NCI-H510A (cell line): ENCODE measurements at places on chromosomes 2 and 18.

GRCh38 chr2:155035308-155035707 lies 336.8 kb downstream of the KCNJ3 start:
- DNase-seq, result no peak

GRCh38 chr2:128169497-128169896 lies 78.5 kb downstream of the UGGT1 start:
- DNase-seq, result no peak

DNA sequence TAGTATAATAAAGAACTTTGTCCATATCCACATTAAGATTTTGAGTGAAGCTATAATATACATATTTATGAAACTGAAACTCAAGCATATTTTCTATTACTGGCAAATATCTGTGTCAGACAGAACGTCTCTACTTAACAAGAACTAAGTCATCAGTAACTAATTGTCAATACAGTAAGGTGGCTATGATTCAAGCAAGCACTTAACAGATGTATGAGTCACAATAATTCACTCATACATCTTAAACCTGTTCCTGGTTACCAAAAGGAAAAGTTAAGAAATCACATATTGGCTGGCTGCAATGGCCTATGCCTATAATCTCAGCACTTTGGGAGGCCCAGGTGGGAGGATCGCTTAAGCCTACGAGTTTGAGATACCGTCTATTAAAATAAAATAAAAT lies 96.0 kb downstream of the SOS1 start:
- DNase-seq, result no peak

DNA sequence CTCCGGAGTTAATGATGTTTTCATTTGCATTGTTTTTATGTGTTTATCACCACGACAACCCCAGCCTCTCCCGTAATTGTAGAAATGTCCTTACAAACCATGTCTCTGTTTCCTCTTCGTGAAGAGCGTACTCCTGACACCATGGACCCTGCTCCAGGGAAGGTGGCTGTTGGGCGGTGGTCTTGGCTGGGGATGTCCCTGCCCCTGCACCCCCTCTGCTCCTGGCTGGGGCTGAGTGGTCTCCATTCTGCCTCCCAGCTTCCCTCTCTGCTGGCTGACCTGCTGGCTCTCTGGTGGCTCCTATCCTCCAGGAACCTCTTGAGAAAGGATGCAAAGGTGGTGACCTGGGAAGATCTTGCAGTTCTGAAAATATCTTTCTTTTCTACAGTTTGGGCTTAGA lies 81.1 kb downstream of the ASB1 start:
- no peak for DNase-seq

DNA sequence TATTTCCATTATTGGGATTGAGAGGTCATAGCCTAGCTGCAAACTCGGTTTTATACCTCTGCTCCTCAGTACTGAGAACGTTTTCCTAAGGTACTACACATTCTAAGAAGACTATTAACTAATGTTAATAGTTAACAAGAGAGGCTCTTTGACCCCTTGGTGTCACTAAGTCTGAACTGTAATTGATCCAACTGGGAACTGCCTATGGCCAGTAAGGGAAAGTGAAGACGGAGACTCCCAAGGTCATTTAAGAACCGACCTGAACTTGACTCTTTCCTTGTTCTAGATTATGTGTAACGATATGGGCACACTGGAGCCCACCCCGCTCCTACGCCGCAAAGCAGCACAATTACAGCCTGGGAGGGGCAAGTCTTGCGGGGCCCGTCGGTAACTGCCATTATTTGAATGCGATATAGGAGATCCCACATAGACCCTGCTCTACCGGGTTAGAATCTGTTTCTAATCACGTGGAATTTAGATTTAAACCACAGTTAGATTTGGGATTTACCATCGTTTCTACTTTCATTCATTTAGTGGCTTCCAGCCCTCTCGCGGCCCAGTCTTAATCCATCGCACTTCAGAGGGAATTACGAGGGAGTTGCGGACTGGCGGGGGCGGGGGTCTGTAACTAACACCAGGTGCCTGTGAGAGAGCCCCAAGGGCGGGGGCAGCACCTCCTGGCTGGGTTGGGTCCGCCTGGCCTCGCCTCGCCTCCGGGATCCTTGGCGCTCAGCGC lies 84.1 kb upstream of the EPB41L3 start:
- DNase-seq, result no peak

- DNase-seq, result no peak
Measured at GRCh38 chr18:1982056-1982455, 589.2 kb downstream of the METTL4 start.

GRCh38 chr2:41873102-41874031 lies 174.5 kb upstream of the PKDCC start:
- no peak for DNase-seq

GRCh38 chr2:12722447-12723316 lies 5.9 kb downstream of the TRIB2 start:
- DNase-seq, result no peak

- DNase-seq, result no peak
Measured at GRCh38 chr2:225779829-225780228, 380.3 kb downstream of the NYAP2 start.

DNA sequence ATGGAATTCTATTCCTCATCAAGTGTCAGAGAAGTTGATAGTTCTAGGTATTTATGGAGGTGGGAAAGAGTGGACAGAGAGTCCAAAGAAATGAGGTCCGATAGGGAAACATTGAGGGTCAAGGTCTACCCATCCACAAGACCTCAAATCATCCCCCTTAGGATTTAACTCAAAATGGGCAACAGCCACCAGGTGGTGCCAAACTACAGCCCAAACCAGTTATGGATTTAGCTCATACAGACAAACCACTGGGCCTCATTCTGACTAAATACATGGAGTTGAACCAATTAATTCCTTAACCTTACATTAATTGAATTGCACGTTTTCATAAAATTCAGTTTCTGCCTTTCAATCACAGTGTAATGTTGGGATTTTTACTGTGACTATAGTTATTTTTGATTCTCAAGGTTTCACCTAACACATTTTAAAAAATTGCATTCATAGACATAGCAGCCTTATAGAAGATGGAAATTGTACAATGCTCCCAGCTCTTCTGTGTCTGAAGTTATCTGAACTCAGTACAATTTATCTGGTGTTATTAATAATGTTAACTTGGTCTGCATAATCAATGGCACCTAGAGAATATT lies 98.2 kb upstream of the HNMT start:
- no peak for DNase-seq

GRCh38 chr2:170054997-170055396 lies 123.0 kb upstream of the MYO3B start:
- DNase-seq, result no peak

- no peak for DNase-seq
Measured at GRCh38 chr2:97991081-97991856, 4.5 kb downstream of the TMEM131 start.

- no peak for DNase-seq
Measured at GRCh38 chr2:109450574-109451273, 163.0 kb downstream of the SEPTIN10 start.

DNA sequence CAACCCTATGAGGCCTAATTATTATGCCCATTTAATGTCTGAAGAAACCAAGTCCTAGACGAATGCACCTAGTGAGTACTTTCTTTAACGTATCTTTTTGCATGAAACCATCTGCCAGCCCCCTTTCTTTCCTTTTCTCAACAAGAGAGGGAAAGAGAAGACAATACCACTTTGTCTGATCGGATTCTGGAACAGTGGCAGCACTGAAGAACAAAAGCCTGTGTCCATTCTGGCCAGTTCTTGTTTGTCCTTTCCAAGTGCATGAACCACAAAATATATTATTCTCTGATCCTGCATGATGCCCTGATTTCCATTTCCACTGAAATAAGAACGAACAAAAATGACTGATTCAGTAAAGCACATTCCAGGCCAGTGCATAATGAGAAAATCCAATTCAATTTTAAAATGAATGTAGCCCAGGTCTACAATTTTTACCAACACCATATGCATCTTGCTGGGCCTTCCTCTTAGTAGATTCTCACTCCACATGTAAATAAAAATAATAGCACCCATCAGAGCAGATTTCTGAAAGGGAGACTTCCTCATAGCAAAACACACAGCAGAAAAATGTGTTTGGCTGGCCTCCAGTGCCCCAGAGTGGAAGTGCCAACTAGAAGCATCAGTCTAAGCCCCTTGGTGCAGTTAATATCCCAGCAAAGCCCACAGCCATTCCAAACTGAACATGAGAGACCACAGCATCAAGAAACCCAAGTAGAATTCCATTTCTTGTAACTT lies 422.6 kb upstream of the ID2 start:
- no peak for DNase-seq

GRCh38 chr2:233426619-233427342 lies 72.5 kb downstream of the DGKD start:
- no peak for DNase-seq

- no peak for DNase-seq
Measured at GRCh38 chr18:69172046-69172445, 228.6 kb upstream of the DOK6 start.

DNA sequence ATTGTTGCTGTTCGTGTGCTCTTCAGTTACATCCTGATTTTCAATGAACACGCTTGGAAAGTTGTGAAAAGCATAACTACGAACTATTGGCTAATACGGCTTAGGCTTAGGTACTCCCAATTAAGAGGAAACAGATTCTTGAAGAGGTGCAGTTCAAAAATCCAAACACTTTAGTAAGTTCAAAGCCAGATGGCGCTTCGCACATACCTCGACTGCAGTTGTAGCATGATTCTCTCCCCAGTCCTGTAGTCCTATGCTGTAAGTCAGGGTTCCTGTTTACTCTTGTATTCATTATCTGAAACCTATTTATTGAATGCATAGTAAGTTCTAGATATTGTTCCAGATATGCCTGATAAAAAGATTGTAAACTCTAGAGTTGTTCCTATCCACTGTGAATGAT lies 165.2 kb downstream of the TRIB2 start:
- no peak for DNase-seq

- no peak for DNase-seq
Measured at GRCh38 chr2:97656905-97657587, 6.8 kb downstream of the ACTR1B start.

DNA sequence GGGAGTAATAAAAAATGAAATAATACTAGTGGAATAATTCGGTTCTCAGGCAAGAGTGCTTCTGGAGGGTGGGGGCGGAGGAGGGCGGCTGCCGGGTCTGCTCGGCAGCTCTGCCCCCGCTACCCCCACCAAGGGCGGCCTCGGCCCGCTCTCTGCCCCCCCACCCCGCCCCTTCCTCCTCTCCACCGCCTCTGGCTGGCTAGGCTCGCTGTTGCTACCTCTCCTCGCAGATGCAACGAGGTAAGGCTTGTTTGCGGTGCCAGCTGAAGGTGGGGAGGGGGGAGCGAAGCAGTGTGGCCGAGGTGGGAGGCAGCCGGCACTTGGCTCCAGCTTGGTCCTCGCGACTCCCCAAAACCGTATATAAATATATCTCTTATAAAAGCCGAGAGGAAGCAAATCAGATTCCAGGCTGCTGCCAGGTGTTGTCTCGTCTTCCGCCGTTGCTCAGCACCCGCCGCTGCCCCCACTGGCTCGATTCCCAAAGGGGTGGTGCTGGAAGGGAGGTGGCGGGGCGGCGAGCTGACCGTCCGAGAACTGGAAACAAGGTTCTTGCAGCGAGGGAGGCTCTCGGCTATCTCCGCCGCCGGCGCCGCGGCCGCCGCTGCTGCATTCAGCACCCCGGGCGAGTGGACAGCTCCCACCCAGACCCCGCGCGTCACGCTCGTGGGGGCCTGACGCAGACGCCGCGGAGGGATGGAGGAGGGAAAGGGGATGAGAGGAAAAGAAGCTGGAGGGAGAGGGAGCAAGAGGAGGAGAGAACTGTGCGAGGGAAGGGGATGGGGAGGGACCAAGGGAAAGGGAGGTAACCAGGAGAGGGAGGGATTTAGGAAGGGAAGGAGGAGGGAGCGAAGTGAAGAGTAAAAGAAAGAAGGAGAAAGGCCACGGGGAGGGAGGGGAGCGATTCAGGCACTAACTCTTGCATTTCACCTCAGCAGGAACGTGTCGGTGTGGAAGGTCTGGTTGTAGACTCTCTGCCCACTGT lies at the start of gene MARCHF4:
Gene MARCHF4 (minus strand): TSS at position 763 of the 982 bp plus-strand sequence. CDS start 2,223 bp downstream, outside the sequence.
- peak; percentile 72 for DNase-seq

GRCh38 chr2:196208915-196209314 lies 37.5 kb upstream of the STK17B start:
- no peak for DNase-seq

GRCh38 chr2:103159018-103159417 lies 397.2 kb downstream of the TMEM182 start:
- DNase-seq, result no peak

- no peak for DNase-seq
Measured at GRCh38 chr18:7886436-7886835, 319.3 kb downstream of the PTPRM start.

DNA sequence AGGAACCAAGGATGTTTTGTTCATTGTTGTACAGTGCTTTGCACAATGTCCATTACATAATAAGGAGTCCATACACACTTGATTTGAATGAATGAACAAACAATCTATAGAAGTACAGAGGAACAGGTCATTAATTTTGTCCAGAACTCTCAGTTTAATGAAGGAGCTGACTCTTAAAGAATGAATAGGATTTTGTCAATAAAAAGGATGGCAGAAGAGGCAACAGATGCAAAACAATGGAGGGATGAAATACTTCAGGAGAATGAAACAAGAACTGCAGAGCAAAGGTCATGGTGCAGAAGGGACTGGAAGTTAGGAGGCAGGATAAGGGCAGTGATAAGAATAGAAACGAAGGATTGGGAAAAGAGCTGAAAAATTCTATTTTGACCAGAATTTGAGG lies 28.7 kb upstream of the COL5A2 start:
- no peak for DNase-seq

DNA sequence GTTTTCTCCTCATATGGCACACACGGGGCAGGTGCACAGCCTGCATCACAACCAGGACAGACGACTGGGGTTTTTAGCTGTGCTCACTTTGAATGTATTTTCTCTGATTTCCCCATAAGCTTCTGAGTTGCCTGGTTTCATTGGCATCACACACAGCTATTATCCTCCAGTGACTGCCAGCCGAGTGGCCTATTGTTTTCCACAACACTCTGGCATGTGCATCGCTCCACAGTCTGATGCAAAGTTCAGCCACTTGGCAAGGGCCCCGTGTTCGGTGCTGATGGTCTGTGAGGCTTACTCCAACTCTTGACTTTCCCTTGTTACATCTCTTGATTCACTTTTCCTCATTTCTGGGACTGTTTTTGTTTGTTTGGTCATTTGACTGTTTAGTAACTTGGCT lies 593.1 kb downstream of the CBLN2 start:
- no peak for DNase-seq

GRCh38 chr2:206701952-206702605 lies 16.1 kb downstream of the DYTN start:
- DNase-seq, result no peak

DNA sequence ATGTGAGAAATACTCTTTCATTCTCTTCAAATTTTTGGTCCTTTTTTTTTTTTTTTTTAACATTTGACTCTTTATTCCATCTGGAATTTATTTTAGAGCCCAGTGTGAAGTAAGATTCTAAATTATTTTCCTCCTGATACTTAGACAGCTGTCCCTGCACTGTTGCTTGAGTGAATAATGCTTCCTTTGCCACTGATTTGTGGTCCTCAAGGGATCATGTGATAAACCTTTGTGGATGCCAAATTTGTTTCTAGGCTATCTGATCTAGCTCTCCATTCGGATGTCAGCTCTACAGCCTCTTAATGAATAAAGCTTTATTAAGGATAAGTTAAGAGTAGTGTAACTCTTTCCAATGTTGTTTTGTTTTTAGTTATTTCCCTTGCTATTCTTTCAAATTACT lies 142.3 kb downstream of the SMAD7 start:
- no peak for DNase-seq

- no peak for DNase-seq
Measured at GRCh38 chr2:132720393-132720792, 50.4 kb upstream of the LYPD1 start.
